NCI-H2227 treated with DMSO at 0.1 percent for 48 hours (cell line): ENCODE measurements at places on chromosomes 2 and 18.

DNA sequence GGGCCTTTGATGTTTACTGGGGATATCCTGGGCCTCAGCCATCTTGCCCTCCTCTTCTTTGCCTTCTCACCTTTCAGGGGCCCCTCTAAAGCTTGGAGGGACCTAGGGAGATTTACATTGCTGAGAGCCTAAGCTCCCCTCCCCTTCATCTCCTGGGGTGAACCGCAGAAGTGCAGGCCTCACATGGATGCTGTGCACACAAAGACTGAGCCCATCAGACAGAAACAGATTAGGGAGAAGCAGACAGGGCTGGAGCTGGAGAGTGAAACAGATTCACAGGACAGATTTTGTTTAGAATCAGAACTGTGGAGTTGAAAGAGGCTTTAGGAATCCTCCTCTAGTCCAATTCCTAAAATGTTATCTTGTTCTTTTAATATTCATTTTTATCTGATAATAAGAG lies 3.4 kb upstream of the CDK5R2 start:
- DNase-seq, result no peak

DNA sequence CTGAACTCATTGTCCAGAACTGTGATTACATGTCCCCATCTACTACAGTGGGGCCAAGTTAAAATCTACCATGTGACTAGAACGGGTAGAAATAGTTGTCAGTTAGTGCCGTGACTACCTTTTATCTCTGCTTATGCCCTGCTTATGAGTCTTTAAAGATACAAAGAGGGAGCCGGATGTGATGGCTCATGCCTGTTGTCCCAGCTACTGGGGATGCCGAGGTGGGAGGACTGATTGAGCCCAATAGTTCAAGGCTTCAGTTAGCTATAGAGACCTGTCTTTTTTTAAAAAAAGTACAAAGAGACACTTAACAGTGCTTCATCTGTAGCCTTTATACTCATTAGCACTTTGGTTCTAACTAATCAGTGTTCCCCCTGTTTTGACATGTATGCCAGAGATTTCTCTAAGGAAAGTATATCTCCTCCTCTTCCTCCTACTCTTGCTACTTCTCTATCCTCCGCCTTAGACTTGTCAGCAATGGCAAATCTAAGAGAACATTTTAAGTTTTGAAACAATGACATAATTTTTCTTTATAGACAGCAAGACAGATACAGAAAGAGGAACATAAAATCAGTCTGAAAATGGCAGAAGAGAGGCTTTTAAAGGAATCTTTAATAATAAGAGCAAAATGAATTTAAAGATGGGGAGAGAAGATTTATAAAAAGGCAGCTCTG lies 45.0 kb downstream of the NBEAL1 start:
- no peak for DNase-seq

DNA sequence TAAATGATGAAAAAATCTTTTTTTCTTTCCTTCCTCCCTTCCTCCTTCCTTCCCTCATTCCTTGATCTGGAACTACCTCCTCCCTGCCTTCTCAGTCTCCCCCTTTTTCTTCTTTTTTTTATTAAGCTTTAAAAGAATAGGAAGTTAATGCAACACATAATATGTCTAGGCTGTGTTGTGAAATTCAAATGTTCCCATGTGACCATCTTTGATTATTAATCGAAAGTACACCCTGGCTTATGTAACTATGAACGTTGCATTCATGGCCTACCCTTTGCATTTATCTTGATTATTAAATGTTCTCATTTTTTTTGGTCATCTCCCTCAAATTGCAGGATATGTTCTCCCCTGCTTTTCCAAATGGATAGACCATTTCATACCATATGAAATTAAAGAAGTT lies 376.0 kb downstream of the DSEL start:
- DNase-seq, result no peak

DNA sequence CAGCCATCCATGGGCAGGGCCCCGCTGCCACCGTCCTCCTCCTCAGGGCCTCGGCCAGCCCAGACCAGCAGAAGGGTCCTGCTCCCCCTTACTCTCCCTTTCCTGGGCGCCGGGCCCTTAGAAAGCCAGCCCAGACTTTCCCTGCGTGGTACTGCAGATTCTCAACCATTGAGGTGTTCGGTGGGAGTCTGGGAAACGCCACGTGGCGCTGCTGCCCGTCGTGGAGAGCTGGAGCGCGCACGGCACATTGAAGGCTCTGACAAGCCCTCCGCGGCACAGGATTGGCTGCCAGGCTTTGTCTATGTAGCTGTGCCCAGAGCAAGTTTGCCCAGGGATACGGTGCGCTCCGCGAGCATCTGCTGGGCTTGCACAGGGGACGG lies 10.4 kb upstream of the KLHL30 start:
- no peak for DNase-seq

GRCh38 chr2:171044416-171044815 lies 115.4 kb downstream of the GORASP2 start:
- no peak for DNase-seq

- DNase-seq, result no peak
Measured at GRCh38 chr2:26845021-26845420, 2.9 kb upstream of the DPYSL5 start.

DNA sequence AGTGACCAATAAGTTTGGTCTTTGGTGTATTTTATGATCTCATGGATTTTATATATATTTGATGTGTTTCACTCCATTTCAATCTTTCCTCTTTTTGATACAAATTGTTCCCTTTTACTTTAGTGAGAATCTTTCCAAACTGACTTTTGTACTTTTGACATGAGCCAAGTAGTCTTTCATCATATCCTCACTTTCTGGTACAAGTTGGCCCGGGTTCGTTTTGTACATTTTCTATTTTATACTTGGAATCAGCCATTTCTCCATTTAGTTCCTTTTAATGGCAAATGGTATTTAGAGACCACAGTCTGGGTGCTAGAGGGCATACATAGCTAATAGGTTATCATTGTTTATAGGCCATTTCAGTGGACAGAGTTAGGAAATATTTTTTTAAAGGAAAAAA lies 147.9 kb upstream of the MYO3B start:
- no peak for DNase-seq

DNA sequence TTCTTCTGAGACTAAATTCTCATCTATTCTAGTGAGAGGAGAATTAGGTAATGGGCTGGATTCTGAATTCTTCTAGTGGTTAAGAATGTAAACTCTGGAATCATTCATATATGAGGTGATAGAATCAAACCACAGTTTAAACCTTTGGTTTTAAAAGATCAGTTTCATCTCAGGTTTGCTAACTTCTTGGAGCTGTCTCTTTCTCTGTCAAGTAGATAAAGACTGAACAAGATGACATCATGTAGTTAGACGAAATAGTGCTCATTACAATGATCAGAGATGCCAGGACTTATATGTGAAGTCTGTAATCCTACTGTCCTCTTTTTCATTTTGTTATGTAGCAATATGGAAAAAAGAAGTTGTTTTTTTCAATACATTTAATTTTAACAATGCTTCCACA lies 4.9 kb downstream of the CEBPZOS start:
- DNase-seq, result no peak

- no peak for DNase-seq
Measured at GRCh38 chr18:77103991-77104531, 28.5 kb downstream of the MBP start.

GRCh38 chr2:88746929-88747490 lies 55.5 kb downstream of the RPIA start:
- DNase-seq, result no peak

DNA sequence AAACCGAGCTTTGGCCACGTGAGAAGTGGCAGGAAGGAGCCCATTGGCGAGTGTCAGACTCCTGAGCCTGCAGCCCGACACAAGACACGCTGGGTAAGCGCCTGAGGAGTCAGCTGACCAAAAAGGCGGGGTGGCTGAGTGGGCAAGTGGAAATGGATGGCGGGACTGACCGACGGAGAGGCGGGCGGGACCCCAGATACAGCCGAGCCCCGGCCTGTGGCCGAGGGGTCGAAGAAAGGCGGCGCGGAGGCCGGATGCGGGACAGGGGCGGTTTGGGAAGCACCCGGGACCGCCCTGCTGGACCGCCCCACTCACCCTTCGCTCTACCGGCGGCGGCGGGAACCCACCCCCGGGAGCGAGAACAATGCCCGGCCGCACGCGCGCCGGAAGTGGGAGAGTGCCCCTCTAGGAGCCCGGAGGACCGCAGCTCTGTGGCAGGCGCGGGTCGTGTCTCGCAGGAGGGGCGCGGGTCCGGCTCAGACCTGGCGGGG lies 22.8 kb downstream of the ZSCAN30 start:
- peak; percentile 93 for DNase-seq

DNA sequence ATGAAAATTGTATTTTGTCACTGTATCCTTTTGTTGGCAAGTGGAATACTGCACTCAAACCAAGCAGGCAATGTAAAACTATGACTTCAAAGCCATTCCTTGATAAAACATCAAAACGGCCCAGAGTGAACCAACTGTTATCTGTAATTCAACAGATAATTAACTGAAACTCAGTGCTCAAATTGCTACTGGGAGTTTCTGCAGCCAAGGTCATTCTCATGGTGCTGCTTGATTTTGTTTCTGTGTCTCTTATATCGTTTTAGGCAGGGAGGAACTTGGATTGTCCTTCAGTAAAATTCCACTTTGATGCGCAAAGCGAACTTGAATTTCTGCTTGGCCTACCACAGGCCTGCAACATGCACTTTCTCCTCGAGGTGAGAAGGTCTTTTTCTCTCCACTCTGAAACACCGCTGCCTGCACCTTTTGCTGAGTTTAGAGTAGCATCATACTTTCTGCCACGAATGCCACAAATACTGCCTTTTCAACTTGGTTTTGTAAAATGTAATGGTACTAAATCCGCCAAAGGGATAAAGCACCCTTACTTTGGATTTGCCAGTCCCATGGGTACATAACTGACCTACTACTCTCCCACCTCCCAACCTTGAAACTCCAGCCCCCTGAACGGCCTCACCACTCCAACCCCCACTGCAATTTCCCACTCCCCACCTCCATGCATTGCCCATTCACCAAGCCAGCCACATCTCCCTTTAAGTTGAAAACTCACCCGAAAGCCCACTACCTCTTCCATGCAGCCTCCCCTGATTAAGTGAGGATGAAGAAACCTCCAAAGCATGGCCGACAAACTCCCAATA lies 204.7 kb downstream of the TGIF1 start:
- no peak for DNase-seq

DNA sequence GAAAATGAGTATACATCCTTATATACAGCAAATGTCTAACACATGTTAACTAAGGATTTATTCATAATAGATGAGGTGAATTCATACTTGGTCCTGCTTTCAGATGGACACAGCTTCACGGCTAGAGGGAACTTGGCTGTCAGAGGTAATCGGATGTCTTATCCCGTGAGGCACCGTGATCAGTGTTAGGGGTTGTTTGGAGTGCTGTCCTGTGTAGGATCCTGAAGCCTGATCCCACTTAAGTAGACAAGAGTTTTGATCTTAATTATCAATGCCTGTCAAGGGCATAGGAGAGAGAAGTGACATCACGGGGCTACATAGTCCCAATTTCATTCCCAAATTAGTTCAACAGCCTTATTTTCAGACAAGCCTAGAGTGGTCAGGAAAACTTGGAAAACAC lies 204.6 kb downstream of the RNF144A start:
- no peak for DNase-seq

- DNase-seq, result no peak
Measured at GRCh38 chr2:110807522-110807921, 75.1 kb downstream of the ACOXL start.

DNA sequence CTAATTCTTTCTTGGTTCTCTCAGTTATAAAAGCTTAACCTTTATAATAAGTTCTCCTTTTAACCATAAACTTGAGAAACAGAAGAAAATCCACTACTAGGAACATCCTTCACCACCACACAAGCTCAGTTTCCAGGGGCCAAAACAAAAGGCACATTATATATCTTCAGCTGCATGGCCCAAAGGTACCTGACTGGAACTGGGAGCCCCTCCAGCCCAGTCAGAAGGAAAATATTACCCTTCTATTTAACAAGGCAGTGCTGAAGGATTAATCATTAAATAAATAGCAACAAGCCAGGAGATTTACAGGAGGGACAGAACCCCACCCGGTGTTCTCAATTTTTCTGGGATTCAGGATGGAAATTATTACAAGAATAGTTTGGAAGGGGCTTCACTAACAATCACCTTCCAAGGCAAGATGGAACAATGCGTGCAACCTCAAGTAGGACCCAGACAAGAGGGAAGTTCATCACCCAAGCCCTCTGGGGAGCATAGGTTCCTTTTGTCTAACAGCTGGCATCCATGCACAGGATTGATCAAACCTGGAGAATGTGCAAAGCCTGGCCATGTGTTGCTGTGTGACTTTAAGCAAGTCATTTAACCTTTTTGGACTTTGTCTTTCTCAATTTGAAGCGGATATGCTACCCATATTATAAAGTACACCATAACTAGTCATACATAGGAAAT lies 159.6 kb upstream of the SETBP1 start:
- DNase-seq, result no peak

DNA sequence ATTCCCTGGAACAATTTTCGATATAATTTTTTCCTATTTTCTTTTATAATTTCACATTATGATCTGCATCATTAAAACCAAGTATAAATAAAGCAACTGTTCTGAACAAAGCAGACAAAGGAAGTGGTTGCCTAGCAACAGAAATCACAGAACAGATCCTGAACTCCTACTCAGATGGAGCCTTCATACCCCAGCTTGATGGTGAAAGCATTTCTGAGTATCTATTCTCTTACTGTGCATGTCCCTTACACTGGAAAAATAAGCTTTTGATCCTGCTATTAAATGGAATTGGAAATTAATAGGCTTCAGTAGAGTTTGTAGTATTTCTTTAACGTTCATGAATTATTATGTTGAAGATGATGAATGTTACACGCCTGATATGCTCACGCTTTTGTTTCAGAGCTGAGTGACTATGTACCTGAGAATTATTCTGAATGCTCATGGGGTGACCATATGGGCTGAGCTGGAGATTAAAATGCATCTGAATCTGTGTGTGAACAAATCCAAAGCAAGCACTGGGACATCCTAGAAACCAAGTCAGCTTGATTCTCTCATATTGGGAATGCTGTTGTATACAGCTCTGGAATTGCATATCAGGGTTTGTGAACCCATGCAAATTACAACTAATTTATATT lies 254.0 kb downstream of the KCNJ3 start:
- peak; percentile 58 for DNase-seq

- peak; percentile 7 for DNase-seq
Measured at GRCh38 chr18:52391810-52392559, 52.0 kb downstream of the DCC start.

DNA sequence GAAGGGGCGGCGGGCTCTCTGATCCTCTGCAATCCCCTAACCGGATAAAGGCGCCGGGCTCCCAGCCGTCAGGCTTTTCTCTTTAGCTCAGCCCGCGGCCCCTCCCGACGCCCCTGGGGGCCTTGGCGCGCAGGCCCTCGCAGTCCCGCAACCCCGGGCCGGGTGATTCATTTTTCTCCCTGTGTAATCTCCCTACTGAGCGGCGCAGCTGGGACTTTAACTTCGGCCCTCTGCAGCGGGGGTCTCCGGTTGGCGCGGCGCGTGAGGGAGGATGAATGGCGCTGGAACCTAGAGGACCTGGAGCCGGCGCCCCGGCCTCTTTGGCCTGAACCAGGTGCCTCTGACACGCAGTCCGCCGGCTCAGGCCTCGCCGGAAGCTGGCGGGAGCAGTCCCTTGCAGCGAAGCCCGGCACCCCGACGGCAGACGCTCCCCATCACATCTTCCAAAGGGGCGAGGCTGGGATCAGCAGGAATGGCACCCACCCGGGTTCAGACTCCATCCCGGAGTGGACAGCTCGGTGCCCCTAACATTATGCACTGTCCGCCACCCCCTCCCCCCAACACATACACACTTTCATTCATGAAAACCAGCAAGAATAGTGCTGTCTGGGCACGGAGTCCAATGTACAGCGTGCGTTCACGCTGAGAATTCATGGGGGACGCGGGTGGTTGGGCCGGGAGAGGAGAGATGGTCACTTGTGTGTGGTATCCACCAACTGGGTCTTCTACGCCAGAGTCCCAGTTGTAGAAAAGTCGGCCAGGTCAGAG lies 1.2 kb downstream of the CNGA3 start:
- no peak for DNase-seq

- DNase-seq, result no peak
Measured at GRCh38 chr2:23622466-23622865, 237.5 kb downstream of the KLHL29 start.
